ENCODE measurements at places on chromosomes 11 and 22. TPM values are rescaled to one million over a fixed set of nuclear protein-coding genes. Genes with fewer than 3 reads are reported as not detected.

- no peaks in the 10 kb centered on the region for H3K36me3 ChIP-seq
- H3K4me1 ChIP-seq: no peaks in the 10 kb centered on the region
- DNase-seq: peak; percentile 21
- no peak overlapping the region for H3K4me3 ChIP-seq
Observed at GRCh38 chr11:57543593-57543992, 6.2 kb downstream of the SMTNL1 start.

DNA sequence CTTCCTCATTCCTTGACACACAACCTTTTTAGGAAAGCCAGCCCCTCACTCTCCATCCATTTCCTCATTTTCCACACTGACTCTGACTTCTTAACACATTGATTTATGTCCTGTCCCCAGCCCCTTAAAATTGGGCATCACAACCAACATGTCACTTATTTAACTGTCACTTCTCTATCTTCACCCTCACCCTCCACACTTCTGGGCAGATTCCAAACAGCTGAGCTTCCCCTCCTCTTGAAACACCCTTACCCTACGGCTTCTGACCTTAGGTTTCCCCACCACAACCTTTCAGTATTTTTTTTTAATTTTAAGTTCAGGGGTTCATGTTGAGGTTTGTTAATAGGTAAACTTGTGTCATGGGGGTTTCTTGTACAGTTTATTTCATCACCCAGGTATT is 696.3 kb downstream of the DLG2 start:
- no peaks in the 10 kb centered on the region for H3K36me3 ChIP-seq
- peaks cover 1% of the 10 kb centered on the region for H3K27me3 ChIP-seq
- DNase-seq: no peak
- no peak overlapping the region for H3K4me3 ChIP-seq
- H3K27ac ChIP-seq: no peak overlapping the region
- no peaks in the 10 kb centered on the region for H3K4me1 ChIP-seq

DNA sequence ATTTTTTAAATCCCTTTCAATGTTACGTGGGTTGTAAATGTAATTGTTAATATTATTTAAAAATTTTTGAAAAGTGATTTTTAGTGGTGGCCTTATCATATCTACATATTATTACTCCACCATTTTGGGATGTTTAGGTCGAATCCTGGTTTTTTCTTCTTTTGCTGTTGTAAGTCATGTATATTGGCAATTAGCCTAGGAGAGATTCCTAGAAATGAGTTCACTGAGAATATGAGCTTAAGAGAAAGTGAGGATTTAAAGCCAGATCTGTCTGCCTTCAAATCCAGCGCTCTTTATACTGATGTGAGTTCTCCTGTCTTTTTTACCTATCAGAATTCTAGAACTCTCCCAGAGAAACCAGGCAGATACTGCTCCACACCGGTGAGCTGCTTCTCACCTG is 56.1 kb downstream of the PTPRJ start:
- H3K27ac ChIP-seq: no peak overlapping the region
- no peaks in the 10 kb centered on the region for H3K4me1 ChIP-seq
- no peaks in the 10 kb centered on the region for H3K36me3 ChIP-seq
- H3K27me3 ChIP-seq: no peaks in the 10 kb centered on the region
- H3K4me3 ChIP-seq: no peak overlapping the region

ANO9 gene
- 2.8 TPM for total RNA-seq

GRCh38 chr11:133945087-133945974 is 11.4 kb downstream of the IGSF9B start:
- no peaks in the 10 kb centered on the region for H3K27me3 ChIP-seq
- H3K4me3 ChIP-seq: no peak overlapping the region
- DNase-seq: no peak
- H3K27ac ChIP-seq: no peak overlapping the region

DNA sequence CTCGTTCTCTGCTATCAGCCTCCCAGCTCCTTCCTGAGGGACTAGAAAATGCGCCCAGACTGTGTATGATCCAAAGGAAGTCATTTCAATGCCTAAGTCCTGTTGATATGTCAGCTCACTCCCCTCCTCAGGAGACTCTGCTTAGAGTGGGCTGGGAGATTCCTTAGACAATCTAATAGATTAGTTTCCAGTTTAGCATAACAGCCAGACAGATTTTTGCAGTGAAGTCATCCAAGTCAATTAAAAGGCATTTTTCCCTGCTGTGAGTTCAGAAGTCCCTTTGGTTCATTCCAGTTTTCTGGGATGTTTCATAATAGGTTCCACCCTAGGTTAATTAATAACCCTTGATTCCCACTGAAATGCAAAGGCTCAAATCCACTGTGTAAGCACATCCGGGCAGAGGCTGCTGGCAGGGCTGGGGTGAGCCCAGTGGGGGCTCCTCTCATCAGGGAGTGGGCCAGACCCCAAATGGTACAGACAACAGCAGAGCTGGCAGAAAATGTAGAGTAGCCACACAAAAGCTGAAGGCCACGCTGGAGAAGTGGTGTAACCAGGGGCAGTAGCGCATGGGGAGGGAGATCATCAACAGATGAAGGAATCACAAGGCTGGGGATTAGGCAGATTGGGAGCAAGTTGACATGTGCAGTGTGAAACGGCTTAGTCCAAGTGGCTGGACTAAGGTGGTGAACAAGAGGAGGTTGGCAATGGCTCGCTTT is 90.6 kb downstream of the SYN3 start:
- H3K4me1 ChIP-seq: peaks cover 3% of the 10 kb centered on the region
- H3K27ac ChIP-seq: no peak overlapping the region
- H3K27me3 ChIP-seq: no peaks in the 10 kb centered on the region
- H3K4me3 ChIP-seq: no peak overlapping the region

- DNase-seq: no peak
- no peaks in the 10 kb centered on the region for H3K36me3 ChIP-seq
- H3K27ac ChIP-seq: peak overlapping the region; percentile 2
- no peak overlapping the region for H3K4me3 ChIP-seq
- H3K27me3 ChIP-seq: no peaks in the 10 kb centered on the region
- H3K4me1 ChIP-seq: no peaks in the 10 kb centered on the region
Observed at GRCh38 chr22:39296981-39297489, 22.4 kb downstream of the RPL3 start.

DNA sequence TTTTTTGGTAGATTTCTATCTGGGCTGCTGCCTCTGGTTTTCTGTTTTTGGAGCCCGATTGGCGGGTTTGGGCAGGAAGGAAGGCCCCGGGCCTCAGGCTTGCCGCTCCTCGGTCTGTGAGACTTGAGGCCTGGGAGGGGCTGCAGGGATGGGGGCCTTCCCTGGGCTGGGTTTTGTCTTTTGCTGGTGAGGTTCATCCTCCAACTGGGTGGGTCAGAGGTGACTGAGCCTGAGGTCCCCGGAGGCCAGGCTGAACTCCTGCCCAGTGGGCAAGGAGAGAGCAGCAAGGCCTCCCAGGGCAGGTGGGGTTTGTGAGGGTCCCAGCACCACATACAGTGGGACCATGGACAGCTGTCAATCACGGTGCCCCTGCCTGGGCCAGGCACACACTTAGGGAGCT is 15.0 kb downstream of the MPPED1 start:
- H3K36me3 ChIP-seq: no peaks in the 10 kb centered on the region
- no peak for DNase-seq
- H3K27me3 ChIP-seq: no peaks in the 10 kb centered on the region
- no peak overlapping the region for H3K27ac ChIP-seq
- H3K4me3 ChIP-seq: no peak overlapping the region
- no peaks in the 10 kb centered on the region for H3K4me1 ChIP-seq

- H3K36me3 ChIP-seq: peaks cover 2% of the 10 kb centered on the region
- H3K4me3 ChIP-seq: no peak overlapping the region
- no peak overlapping the region for H3K27ac ChIP-seq
Observed at GRCh38 chr11:125443767-125444311, 52.2 kb downstream of the FEZ1 start.

OR5M3 gene
- total RNA-seq: not detected

DNA sequence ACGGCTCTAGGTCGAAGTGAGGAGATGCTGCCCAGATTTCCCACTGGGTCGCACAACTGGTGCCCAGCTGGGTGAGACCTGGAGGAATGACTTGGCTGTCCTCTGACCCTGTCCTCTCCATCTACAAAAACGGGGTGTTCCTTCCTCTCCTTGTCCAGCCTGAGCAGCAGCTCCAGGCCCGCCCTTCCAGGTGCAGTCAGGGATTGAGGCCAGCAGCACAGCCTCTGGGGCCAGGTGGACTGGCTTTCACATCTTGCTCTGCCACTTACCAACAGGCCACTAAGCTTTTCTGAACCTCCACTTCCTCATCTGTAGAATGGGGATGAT is 91.7 kb upstream of the LMO1 start:
- peak; percentile 9 for DNase-seq
- no peak overlapping the region for H3K27ac ChIP-seq
- no peaks in the 10 kb centered on the region for H3K4me1 ChIP-seq

HOATZ gene
- total RNA-seq: not detected

GRCh38 chr11:85977751-85978160 is 91.1 kb downstream of the PICALM start:
- H3K27me3 ChIP-seq: no peaks in the 10 kb centered on the region
- H3K4me1 ChIP-seq: no peaks in the 10 kb centered on the region
- DNase-seq: no peak
- no peak overlapping the region for H3K4me3 ChIP-seq

DNA sequence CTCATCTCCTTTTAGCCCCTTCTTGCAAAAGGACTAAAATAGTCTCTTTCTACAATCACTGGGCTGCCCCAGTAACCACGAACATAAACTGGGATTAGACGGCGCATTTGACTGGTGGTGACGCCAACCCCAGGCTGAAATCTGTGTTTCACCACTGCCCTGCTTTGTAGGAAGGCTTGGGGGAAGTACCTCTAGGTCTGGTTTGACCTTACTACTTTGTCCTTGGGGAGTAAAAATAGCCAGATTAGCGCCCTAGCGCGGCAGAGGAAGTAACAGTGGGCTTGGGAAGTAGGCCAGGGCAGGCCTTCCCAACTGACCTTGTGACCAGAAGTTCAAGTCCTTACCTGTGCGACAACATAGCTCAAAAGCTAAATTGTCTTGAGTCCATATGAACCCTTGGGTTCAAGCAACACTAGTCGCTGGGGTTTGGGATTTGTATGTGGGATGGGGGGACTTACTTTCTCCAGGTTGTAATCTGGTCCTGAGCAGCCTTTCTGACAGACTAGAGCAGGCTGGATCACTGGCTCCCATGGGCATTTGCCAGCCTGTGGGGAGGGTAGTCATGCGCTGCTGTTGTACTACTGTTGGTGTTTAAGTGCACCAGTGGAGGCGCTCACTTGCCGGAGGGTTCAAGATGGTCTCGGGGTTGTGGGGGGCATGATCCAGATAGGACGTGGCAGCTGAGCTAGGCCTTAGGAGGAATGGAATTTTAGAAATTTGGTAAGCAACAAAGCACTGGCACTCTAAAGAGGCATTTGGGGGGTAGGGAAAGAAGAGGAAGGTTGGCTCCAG is 953 bp upstream of the PACS1 start:
- no peaks in the 10 kb centered on the region for H3K4me1 ChIP-seq
- peak; percentile 78 for DNase-seq
- peak overlapping the region; percentile 78 for H3K27ac ChIP-seq
- H3K36me3 ChIP-seq: no peaks in the 10 kb centered on the region
